ENCODE measurements at places on chromosomes 7 and 10. TPM values are rescaled to one million over a fixed set of nuclear protein-coding genes. Genes with fewer than 3 reads are reported as not detected.

GPR26 gene
- total RNA-seq: not detected

FFAR4 gene
- not detected for total RNA-seq

SPDYE16 gene
- total RNA-seq: not detected

HUS1 gene
- total RNA-seq: 37.8 TPM

TCF7L2 gene
- total RNA-seq: 6.7 TPM

GIMAP5 gene
- 8.9 TPM for total RNA-seq

OR2A5 gene
- not detected for total RNA-seq

CABCOCO1 gene
- total RNA-seq: 0.07 TPM

RABGEF1 gene
- 23.4 TPM for total RNA-seq

FAM221A gene
- total RNA-seq: 2.1 TPM

NYAP1 gene
- total RNA-seq: 2.7 TPM

OR2A12 gene
- total RNA-seq: not detected

FBXO24 gene
- total RNA-seq: 0.27 TPM

ZNF425 gene
- 1.0 TPM for total RNA-seq

CPA4 gene
- total RNA-seq: 0.27 TPM

PTER gene
- 22.3 TPM for total RNA-seq

ADRB1 gene
- total RNA-seq: not detected

C7orf33 gene
- total RNA-seq: not detected

PDE6C gene
- not detected for total RNA-seq

SLC26A5 gene
- 0.14 TPM for total RNA-seq

PVRIG gene
- not detected for total RNA-seq

UCN3 gene
- not detected for total RNA-seq

SLC4A2 gene
- 65.5 TPM for total RNA-seq

ADAMTS14 gene
- total RNA-seq: not detected

CTAGE4 gene
- total RNA-seq: 1.1 TPM

MSMB gene
- total RNA-seq: not detected

UROS gene
- 68.5 TPM for total RNA-seq

ABHD11 gene
- 7.4 TPM for total RNA-seq

ZNF282 gene
- total RNA-seq: 28.0 TPM

PRSS37 gene
- total RNA-seq: not detected

CCL26 gene
- total RNA-seq: not detected

ZC3HAV1L gene
- 31.3 TPM for total RNA-seq

BUD31 gene
- total RNA-seq: 169 TPM

IFIT2 gene
- total RNA-seq: 2.4 TPM

GDF2 gene
- total RNA-seq: not detected

HIP1 gene
- 43.2 TPM for total RNA-seq

CTBP2 gene
- total RNA-seq: 89.2 TPM

ARPC1B gene
- 353 TPM for total RNA-seq

COX15 gene
- total RNA-seq: 46.3 TPM

PNLIPRP3 gene
- total RNA-seq: not detected

HTR5A gene
- total RNA-seq: not detected

SFXN4 gene
- 25.4 TPM for total RNA-seq

MLLT10 gene
- 47.8 TPM for total RNA-seq

EBLN1 gene
- total RNA-seq: not detected

GARIN1A gene
- 0.53 TPM for total RNA-seq

TFPI2 gene
- total RNA-seq: 96.5 TPM

COBL gene
- total RNA-seq: not detected

ZNF107 gene
- total RNA-seq: 7.0 TPM

CRYGN gene
- not detected for total RNA-seq

LRRN3 gene
- not detected for total RNA-seq

CAMK1D gene
- total RNA-seq: 1.5 TPM

NKX1-2 gene
- total RNA-seq: not detected

FGF8 gene
- not detected for total RNA-seq

ATG9B gene
- under 0.01 TPM for total RNA-seq

EXOC4 gene
- 133 TPM for total RNA-seq

PPA1 gene
- total RNA-seq: 281 TPM

TRIM56 gene
- total RNA-seq: 16.9 TPM

NODAL gene
- not detected for total RNA-seq

ERVW-1 gene
- total RNA-seq: not detected
